ENCODE measurements at places on chromosomes 4 and X.

- DNase-seq, result peak; percentile 37
Measured at GRCh38 chr4:1752284-1753041, 31.1 kb downstream of the TACC3 start.

GRCh38 chr4:11201256-11201655, 227.4 kb downstream of the HS3ST1 start:
- DNase-seq, result no peak

DNA sequence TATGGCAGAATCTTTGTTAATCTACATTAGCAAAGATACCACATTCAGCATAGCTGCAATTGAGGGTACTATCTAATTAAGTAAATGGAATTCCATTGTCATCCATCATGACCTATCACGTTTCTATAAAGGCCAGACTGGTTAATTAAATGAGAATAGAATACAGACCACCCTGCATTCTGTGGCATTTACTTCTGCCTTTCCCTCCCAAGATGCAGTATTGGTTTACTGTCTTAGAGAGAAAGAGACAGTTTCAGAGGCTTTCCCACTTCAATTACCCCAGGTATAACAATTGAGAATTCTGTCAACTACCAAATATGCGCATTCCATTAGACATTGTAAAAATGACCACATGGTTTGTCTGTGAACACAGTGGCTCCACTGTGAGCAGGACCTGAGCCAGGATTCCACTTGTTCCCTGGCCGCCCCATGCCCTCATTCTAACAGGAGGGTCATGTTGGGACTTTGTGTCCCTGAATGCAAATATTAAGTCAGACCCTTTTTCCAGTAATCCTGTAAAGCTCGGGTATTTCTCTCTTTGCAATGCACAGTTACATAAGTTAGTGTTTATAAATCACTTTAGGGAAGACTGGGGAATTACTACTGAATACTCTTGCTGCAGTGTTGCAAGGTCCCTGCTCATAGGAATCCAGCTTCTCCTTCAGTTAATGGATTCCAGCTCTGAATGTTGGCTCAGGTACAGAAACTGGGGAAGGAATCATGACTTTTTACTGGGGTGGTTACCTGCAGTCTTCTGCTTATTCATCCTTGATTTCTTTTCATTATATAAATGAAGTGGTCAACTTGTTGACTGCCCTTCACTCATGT, 261.0 kb downstream of the PDGFC start:
- no peak for DNase-seq

DNA sequence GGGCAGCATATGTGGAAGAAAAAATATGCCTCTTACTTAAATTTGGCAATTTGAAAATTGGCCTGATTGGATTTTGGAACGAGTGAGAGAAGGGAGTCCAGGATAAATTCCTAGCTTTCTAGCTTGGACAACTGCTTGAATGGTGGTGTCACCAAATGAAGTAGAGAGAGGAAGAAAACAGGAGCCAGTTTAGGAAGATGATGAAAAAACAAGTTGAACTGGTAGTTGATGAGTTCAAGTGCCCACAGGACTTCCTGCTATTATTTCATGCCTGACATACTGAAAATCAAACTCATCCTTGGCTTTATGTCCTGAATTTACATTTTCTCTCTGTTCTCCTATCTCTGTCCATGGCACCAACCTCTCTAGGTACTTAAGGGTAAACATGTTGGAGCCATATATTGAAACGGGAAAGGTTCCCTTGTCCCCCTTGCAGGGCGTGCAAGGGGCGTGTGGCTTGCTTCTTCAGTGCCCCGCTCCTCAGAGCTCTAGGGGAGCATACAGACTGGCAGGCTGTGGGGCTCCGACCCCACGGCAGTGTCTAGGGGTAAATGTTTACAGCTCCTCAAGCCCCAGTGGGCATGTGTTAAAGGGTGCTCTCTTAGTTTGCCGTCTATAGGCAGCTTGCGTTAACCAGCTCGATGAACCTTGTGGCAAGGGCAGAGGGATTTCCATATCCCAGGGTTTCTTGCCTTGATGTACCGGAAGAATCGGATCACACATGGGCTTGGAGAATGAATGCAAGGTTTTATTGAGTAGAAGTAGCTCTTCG, 250.7 kb upstream of the PGRMC2 start:
- no peak for DNase-seq

- DNase-seq, result no peak
Measured at GRCh38 chr4:13478131-13478530, 6.0 kb downstream of the RAB28 start.

DNA sequence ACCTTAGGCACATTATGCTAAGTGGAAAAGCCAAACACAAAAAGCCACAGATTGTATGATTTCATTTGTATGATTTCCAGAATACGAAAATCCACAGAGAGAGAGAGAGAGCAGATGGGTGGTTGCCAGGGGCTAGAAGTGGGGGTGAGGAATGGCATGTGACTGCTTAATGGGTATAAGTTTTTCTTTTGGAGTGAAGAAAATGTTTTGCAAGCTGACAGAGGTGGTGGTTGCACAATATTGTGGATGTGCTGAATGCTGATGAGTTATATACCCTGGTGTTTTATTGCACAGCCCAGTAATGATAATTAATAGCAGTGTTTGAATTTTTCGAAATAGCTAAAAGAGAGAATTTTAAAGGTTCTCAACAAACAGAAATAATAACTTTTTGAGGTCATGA, 386.1 kb upstream of the HS3ST1 start:
- DNase-seq, result no peak

GRCh38 chr4:159141193-159141592, 38.3 kb downstream of the RAPGEF2 start:
- no peak for DNase-seq

DNA sequence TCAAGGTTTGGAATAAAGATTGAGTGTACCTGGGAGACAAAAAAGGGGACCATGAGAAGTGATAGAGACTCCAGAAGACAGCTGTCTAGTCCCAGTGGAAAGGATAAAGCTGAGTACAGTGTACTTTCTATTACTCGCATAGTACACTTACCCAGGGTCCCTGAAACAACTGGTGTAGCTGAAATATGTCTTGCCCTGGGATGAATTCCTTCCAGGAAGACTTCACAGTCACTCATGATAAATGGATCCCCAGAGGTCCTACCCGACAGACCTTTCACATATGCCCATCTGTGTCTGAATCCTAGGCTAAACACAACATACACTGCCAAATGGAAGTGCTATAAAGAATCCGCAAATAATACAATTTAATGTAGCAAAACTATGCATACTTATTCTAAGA, 48.2 kb upstream of the SPANXN1 start:
- DNase-seq, result no peak

- DNase-seq, result no peak
Measured at GRCh38 chr4:53744446-53745160, 153.3 kb upstream of the LNX1 start.

GRCh38 chr4:47692691-47693090, 145.2 kb downstream of the CORIN start:
- no peak for DNase-seq

DNA sequence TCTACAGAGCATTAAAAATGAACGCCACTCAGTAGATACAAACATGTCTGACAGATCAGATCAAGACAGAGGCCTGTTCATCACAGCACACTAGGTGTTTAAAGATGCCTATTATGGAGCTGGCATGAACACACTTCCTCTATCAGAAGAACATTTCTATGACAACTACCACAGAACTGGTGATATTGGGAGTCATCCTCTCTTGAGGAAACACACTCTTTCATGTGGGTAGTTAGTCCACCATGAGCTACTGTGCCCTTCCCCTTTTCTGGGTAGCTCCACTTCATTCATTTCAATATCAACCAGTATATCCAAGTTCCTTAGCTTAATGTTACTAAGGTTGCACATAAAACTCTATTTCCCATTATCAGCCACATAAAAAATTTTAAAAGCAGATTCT, 46.7 kb downstream of the MAOB start:
- DNase-seq, result no peak

GRCh38 chr4:185587427-185588161, 52.3 kb upstream of the PDLIM3 start:
- peak; percentile 84 for DNase-seq

- no peak for DNase-seq
Measured at GRCh38 chr4:609400-610050, 15.8 kb upstream of the PDE6B start.

- DNase-seq, result no peak
Measured at GRCh38 chrX:35826503-35826902, 28.4 kb downstream of the MAGEB16 start.

- DNase-seq, result no peak
Measured at GRCh38 chr4:48360285-48361011, 19.1 kb downstream of the SLAIN2 start.

GRCh38 chr4:67030636-67031035, 514.7 kb downstream of the CENPC start:
- DNase-seq, result no peak

GRCh38 chr4:141155586-141155985, 22.3 kb upstream of the RNF150 start:
- no peak for DNase-seq

DNA sequence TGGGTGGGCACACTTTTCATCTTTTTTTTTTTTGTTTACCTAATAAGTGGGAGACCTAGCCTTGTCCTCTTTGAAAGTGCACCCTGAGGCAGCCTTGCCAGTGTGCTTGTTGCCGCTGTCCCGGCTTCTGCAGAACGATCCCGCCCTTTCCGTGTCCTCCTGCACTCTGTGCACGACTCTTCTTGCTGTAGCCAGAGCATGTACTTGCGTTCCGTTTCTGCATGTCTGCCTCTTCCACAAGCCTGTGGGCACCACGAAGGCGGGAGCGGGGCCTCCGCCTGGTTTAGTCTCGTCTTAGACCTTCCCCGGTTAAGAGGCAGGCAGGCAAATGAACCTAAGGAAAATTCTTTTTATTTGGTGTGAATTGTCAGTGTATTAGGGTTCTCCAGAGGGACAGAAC, 32.6 kb upstream of the TBC1D14 start:
- no peak for DNase-seq

DNA sequence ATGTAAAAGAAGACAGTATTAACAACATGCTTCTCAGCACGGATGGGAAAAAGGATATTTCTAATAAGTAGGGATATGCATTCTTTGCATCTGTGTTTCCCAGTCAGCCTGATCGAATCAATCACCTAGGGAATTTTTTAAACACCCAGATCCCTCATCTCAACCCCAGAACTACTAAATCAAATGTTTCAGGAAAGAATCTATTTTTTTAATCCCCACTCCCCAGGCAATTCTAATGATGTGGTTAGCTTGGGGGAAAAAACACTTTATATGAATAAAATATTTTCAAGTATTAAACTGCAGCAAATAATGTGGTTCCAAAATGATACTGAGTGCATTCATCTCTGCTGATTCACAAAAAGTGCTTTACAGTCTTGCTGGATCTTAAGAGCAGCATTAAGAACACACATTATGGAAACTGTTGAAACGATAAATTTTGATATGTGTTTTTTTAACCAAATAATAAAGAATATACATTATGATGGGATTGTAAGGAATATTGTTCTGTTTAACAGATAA, 68.7 kb upstream of the GUCY1A1 start:
- no peak for DNase-seq

DNA sequence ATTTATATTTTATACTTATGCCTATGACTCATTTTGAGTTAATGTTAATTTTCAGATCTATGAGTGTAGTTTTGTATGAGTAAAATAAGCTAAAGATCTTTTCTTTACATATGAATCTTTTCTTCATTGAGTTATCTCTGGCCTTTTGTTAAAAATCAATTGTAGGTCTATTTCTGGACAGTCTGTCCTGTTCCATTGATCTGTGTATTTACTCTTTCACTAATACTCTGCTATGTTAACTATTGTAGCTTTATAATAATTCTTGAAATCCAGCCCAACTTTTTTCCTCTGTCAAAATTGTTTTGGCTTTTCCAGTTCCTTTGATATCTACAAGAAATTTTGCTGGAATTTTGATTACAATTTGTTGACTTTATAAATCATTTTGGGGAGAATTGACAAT, 177.0 kb downstream of the RBM46 start:
- no peak for DNase-seq

DNA sequence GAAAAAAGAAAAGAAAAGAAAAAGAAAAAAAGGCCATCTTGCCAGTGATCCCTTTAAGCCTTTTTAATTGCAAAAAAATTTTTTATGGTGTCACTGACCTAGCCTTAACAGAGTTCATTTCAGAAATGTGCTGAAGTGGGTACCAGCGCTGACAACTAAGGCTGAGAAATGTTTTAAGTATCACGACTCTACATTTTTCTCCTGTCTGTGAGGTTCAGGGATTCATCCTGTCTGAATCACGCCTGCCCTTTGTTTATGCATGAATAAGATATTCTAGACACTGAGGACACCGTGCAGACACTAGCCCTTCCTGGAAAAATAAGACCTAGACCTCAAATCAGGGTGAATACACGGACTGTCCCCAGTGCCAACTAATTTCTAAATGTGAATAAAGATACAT, 154.4 kb upstream of the NOCT start:
- no peak for DNase-seq

- DNase-seq, result no peak
Measured at GRCh38 chr4:2595952-2596552, 59.6 kb downstream of the FAM193A start.

- no peak for DNase-seq
Measured at GRCh38 chrX:140764401-140764919, 54.9 kb downstream of the LINC00632 start.

DNA sequence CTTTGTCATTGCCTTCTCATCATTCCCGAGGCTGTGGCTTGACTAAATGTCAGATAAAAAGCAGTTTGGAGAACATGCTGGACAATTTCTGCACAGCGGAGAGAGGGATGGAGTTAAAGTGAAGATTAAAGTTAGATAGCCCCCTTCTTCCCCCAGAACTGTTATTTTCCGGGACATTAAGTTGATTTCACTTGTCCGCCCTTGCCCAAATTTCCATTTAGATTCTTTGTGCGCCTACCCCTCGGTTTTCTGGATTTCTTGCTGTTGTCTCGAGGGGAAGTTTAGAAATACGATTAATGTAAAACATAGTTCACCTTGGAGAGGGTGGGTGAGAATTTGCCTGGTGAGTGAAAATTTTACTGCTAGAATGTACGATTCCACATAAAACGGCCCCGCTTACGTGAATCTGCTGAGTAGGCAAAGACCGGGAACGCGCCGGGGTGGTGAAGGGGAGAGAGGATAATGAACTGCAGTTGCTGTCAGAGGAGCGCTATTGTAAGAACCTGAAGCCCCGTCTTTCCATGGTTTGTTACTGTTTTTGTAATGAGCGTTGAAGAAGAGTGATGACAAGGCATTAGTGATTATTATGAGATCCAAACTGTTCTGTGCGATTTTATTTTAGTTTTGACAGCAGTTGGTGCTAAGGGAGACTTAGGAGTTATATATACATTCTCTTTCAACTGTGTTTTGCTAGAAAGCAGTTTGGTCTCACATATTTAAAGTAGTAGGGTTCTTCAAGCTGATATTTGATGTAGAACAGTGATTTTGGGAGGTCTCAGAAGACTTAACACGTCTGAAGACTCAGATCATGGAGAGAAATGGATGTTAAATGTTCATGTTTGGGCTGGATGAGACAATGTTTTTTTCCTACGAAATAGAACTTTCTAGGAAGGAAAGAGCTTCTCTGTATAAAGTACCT, 73.0 kb downstream of the AFF1 start:
- no peak for DNase-seq
